A549 treated with AZD2906 at 1 μM for 4 hours (cell line): ENCODE measurements at places on chromosomes 4 and X. TPM values are rescaled to one million over a fixed set of nuclear protein-coding genes. Genes with fewer than 3 reads are reported as not detected.

The PRR32 gene
- total RNA-seq = not detected in 5 replicates

The RAB33A gene
- total RNA-seq = 0.07 to 0.32 TPM (median 0.18 TPM) in 5 replicates

The POLA1 gene
- total RNA-seq = 9.7 to 11.0 TPM (median 10.5 TPM) in 5 replicates

The CRMP1 gene
- 4.3 to 4.9 TPM (median 4.6 TPM) in 5 replicates for total RNA-seq

The AFP gene
- 1.6 to 5.0 TPM (median 2.0 TPM) in 5 replicates for total RNA-seq

The ZAR1 gene
- total RNA-seq = 0.05 to 0.08 TPM (median 0.08 TPM) in 3 of 5 replicates, not detected in the others

The SORBS2 gene
- 0.63 to 1.2 TPM (median 0.67 TPM) in 5 replicates for total RNA-seq

The HERC5 gene
- total RNA-seq = 3.4 to 4.7 TPM (median 3.4 TPM) in 5 replicates

The PI4K2B gene
- total RNA-seq = 6.5 to 9.1 TPM (median 8.7 TPM) in 5 replicates

The CFAP99 gene
- 0.05 to 0.16 TPM (median 0.08 TPM) in 3 of 5 replicates, not detected in the others for total RNA-seq

The ALAS2 gene
- total RNA-seq = not detected in 5 replicates

The CLDN22 gene
- total RNA-seq = not detected in 5 replicates

The PITX2 gene
- 0.63 to 0.86 TPM (median 0.70 TPM) in 5 replicates for total RNA-seq

The ARHGAP6 gene
- total RNA-seq = 0.01 to 0.13 TPM (median 0.10 TPM) in 3 of 5 replicates, not detected in the others

The TMEM150C gene
- 0.87 to 1.2 TPM (median 0.98 TPM) in 5 replicates for total RNA-seq

The TCEAL6 gene
- not detected in 5 replicates for total RNA-seq

The STAG2 gene
- total RNA-seq = 25.3 to 45.1 TPM (median 34.8 TPM) in 5 replicates

The MAGEA2B gene
- total RNA-seq = 0.06 to 0.23 TPM in 2 of 5 replicates, not detected in the others

The TEX13D gene
- not detected in 5 replicates for total RNA-seq

The CXCL8 gene
- 4.3 to 8.8 TPM (median 6.0 TPM) in 5 replicates for total RNA-seq

The SLC49A3 gene
- 0.13 to 0.31 TPM (median 0.18 TPM) in 5 replicates for total RNA-seq

The PDGFRA gene
- 0.29 to 0.84 TPM (median 0.45 TPM) in 5 replicates for total RNA-seq

The MTNR1A gene
- total RNA-seq = 0.50 to 0.93 TPM (median 0.69 TPM) in 5 replicates

The MCF2 gene
- total RNA-seq = 0.03 to 0.27 TPM (median 0.06 TPM) in 5 replicates

The REELD1 gene
- not detected in 5 replicates for total RNA-seq

The FBXO8 gene
- 9.5 to 11.7 TPM (median 11.0 TPM) in 5 replicates for total RNA-seq

The GPAT3 gene
- total RNA-seq = 24.8 to 33.4 TPM (median 29.9 TPM) in 5 replicates

The TIGD2 gene
- 4.9 to 7.8 TPM (median 5.8 TPM) in 5 replicates for total RNA-seq

The ACTRT1 gene
- not detected in 5 replicates for total RNA-seq

The NDUFA1 gene
- 220 to 295 TPM (median 248 TPM) in 5 replicates for total RNA-seq

The FAAH2 gene
- 0.06 to 0.54 TPM (median 0.20 TPM) in 5 replicates for total RNA-seq

The CT45A10 gene
- total RNA-seq = 0.19 to 0.56 TPM (median 0.32 TPM) in 4 of 5 replicates, not detected in the other

The TSPAN7 gene
- 2.0 to 3.0 TPM (median 2.7 TPM) in 5 replicates for total RNA-seq

The ASB12 gene
- total RNA-seq = 0.09 TPM in 1 of 5 replicates, not detected in the others

The COX7B2 gene
- not detected in 5 replicates for total RNA-seq

The AMER1 gene
- total RNA-seq = 2.1 to 2.9 TPM (median 2.6 TPM) in 5 replicates

The GPC4 gene
- total RNA-seq = 0.01 to 0.05 TPM (median 0.04 TPM) in 5 replicates

The CFP gene
- 0.24 to 0.71 TPM (median 0.53 TPM) in 5 replicates for total RNA-seq

The PRMT9 gene
- 2.3 to 3.4 TPM (median 2.8 TPM) in 5 replicates for total RNA-seq

The ARHGEF9 gene
- total RNA-seq = 4.1 to 5.2 TPM (median 4.7 TPM) in 5 replicates

The TMPRSS11D gene
- total RNA-seq = not detected in 5 replicates
